ENCODE measurements at places on chromosomes 5 and 9. TPM values are rescaled to one million over a fixed set of nuclear protein-coding genes. Genes with fewer than 3 reads are reported as not detected.

The ACOT12 gene
- 0.52 TPM for total RNA-seq

The GCNT1 gene
- total RNA-seq, result 3.7 TPM

The CD74 gene
- 63.2 TPM for total RNA-seq

The IL13 gene
- not detected for total RNA-seq

The AGXT2 gene
- total RNA-seq, result not detected

The N4BP3 gene
- 12.0 TPM for total RNA-seq

The HK3 gene
- 4.2 TPM for total RNA-seq

The HEMGN gene
- 7.3 TPM for total RNA-seq

The EGFLAM gene
- 41.8 TPM for total RNA-seq

The PRLR gene
- 0.52 TPM for total RNA-seq

The CDH9 gene
- total RNA-seq, result not detected

The WDR38 gene
- not detected for total RNA-seq

The LECT2 gene
- total RNA-seq, result not detected

The C9orf152 gene
- total RNA-seq, result not detected

The OR1Q1 gene
- not detected for total RNA-seq

The MUSK gene
- total RNA-seq, result 8.4 TPM

The PCDHAC2 gene
- total RNA-seq, result 2.1 TPM

The PDZD2 gene
- 2.6 TPM for total RNA-seq

The KLF9 gene
- 2.6 TPM for total RNA-seq

The DMRTA1 gene
- total RNA-seq, result 0.52 TPM

The GDA gene
- 0.52 TPM for total RNA-seq

The MYMK gene
- 8.9 TPM for total RNA-seq

The SRP19 gene
- 13.6 TPM for total RNA-seq

The IL4 gene
- not detected for total RNA-seq

The RANBP3L gene
- total RNA-seq, result 0.52 TPM

The MCC gene
- total RNA-seq, result 15.1 TPM

The CD14 gene
- 39.7 TPM for total RNA-seq

The ECPAS gene
- total RNA-seq, result 162 TPM

The C9 gene
- 1.0 TPM for total RNA-seq

The PTGDS gene
- total RNA-seq, result 4.2 TPM

The ITK gene
- total RNA-seq, result under 0.01 TPM

The SLC45A2 gene
- 0.52 TPM for total RNA-seq

The ZNF879 gene
- total RNA-seq, result 4.7 TPM

The ADGRV1 gene
- 2.6 TPM for total RNA-seq

The EDIL3 gene
- 14.1 TPM for total RNA-seq

The ARSI gene
- total RNA-seq, result 9.9 TPM

The GARNL3 gene
- total RNA-seq, result 21.9 TPM

The BNC2 gene
- 10.4 TPM for total RNA-seq

The PCDHGA2 gene
- 1.6 TPM for total RNA-seq

The KIF4B gene
- under 0.01 TPM for total RNA-seq

The CNTFR gene
- 3.1 TPM for total RNA-seq

The PLPP7 gene
- total RNA-seq, result 34.4 TPM

The OTP gene
- total RNA-seq, result not detected

The MYOZ3 gene
- 4.7 TPM for total RNA-seq

The OMD gene
- 4.7 TPM for total RNA-seq

The GABBR2 gene
- under 0.01 TPM for total RNA-seq

The STOM gene
- 76.7 TPM for total RNA-seq

The ADCY2 gene
- 27.7 TPM for total RNA-seq

The ELAVL2 gene
- 3.1 TPM for total RNA-seq

The TENT4A gene
- total RNA-seq, result 15.1 TPM

The SAXO1 gene
- not detected for total RNA-seq

The GABRA1 gene
- not detected for total RNA-seq

The SOHLH1 gene
- under 0.01 TPM for total RNA-seq
